CD4-positive, alpha-beta T cell (primary cell): ENCODE measurements at places on chromosomes 16 and 17. TPM values are rescaled to one million over a fixed set of nuclear protein-coding genes. Genes with fewer than 3 reads are reported as not detected.

DNA sequence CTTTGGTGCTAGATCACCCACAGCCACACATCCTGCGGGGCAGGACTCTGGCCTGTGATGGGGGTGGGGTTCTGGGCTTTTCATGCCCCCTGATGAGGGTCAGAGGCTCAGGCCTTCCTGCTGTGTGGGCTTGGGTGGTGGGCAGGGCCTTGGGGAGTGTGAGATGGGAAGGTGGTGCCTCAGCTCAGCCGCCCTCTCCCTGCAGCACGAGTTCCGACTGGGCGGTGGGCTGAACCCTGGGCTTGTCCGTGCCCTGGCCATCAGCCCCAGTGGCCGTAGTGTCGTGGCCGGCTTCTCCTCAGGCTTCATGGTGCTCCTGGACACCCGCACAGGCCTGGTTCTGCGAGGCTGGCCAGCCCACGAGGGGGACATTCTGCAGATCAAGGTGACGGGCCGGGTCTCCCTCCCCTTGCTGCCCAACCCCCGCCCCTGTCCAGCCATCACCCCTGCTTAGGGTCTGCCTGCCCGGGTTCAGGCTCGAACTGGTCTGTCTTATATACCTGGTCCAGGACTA lies 6.8 kb upstream of the SERPINF2 start:
- H3K4me1 ChIP-seq = peaks cover 19% of the 10 kb centered on the region
- H3K36me3 ChIP-seq = peaks cover 56% of the 10 kb centered on the region
- no peak overlapping the region for H3K4me3 ChIP-seq
- no peaks in the 10 kb centered on the region for H3K27me3 ChIP-seq
- DNase-seq = no peak

DNA sequence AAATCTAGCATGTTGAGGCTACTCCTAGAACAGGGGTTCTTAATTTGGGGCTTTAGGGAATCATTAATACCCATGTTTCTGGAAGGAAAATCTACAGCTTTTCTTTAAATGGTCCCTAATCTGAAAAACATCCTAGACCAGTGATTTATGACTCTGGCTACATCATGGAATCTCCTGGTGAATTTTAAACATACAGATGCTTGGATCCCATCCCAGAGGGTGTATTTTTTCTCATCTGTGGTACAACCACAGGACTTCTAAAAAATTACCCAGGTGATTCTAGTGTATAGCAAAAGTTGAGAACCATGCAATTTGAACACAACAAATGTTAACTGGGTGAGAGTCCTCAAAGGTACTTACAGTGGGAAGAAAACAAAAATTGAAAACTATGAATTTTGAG lies 41.5 kb downstream of the KANSL1 start:
- no peak overlapping the region for H3K27ac ChIP-seq
- H3K4me3 ChIP-seq = no peak overlapping the region
- H3K27me3 ChIP-seq = no peaks in the 10 kb centered on the region
- no peak for DNase-seq
- H3K4me1 ChIP-seq = peaks cover 57% of the 10 kb centered on the region
- no peaks in the 10 kb centered on the region for H3K36me3 ChIP-seq

GRCh38 chr16:73172241-73172972 lies 124.5 kb upstream of the ZFHX3 start:
- no peaks in the 10 kb centered on the region for H3K27me3 ChIP-seq
- H3K36me3 ChIP-seq = no peaks in the 10 kb centered on the region
- H3K27ac ChIP-seq = no peak overlapping the region
- DNase-seq = no peak
- H3K4me3 ChIP-seq = no peak overlapping the region

GRCh38 chr17:71681427-71682173 lies 439.2 kb upstream of the SOX9 start:
- no peak overlapping the region for H3K27ac ChIP-seq
- H3K4me3 ChIP-seq = no peak overlapping the region
- H3K4me1 ChIP-seq = no peaks in the 10 kb centered on the region
- no peaks in the 10 kb centered on the region for H3K36me3 ChIP-seq
- no peak for DNase-seq
- H3K27me3 ChIP-seq = no peaks in the 10 kb centered on the region

DNA sequence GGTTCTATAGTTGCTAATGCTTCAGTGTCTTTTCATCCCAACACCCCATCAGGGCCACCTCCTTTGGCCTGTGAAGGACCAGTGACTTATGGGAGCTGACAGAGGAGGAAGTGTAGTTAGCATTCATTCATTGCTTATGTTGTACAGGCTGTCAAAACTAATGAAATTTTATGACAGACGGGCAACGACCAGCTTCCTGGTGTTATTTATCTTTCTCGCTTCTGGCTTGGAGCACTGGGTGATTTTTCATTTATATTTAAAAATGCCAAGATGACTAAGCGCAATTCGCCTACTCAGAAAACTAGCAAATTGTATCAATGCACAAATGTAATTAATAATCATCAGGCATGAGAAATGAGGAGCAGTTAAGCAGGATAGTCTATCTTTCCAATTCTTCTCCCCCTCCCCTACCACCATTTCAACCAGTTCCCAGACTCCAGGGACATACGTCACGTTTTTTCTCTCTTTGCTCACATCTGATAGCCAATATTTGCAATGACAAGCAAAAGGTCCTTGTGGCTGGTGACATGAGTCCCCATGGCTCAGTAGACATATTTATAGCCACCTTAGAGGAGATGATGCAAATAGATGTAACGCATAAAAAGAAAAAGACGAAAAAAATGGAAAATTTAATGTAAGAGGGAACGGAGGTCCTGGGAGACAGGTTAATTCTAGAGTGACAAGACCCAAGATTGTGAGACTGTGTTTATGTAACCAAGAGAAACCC lies 11.2 kb downstream of the CDRT15 start:
- no peak overlapping the region for H3K27ac ChIP-seq
- H3K27me3 ChIP-seq = no peaks in the 10 kb centered on the region
- DNase-seq = no peak
- no peaks in the 10 kb centered on the region for H3K36me3 ChIP-seq
- no peaks in the 10 kb centered on the region for H3K4me1 ChIP-seq

GRCh38 chr16:28845761-28846079 lies 428 bp downstream of the TUFM start:
- H3K27ac ChIP-seq = peak overlapping the region; percentile 85
- H3K36me3 ChIP-seq = peaks cover 33% of the 10 kb centered on the region
- H3K4me1 ChIP-seq = peaks cover 34% of the 10 kb centered on the region
- no peak for DNase-seq
- no peaks in the 10 kb centered on the region for H3K27me3 ChIP-seq

DNA sequence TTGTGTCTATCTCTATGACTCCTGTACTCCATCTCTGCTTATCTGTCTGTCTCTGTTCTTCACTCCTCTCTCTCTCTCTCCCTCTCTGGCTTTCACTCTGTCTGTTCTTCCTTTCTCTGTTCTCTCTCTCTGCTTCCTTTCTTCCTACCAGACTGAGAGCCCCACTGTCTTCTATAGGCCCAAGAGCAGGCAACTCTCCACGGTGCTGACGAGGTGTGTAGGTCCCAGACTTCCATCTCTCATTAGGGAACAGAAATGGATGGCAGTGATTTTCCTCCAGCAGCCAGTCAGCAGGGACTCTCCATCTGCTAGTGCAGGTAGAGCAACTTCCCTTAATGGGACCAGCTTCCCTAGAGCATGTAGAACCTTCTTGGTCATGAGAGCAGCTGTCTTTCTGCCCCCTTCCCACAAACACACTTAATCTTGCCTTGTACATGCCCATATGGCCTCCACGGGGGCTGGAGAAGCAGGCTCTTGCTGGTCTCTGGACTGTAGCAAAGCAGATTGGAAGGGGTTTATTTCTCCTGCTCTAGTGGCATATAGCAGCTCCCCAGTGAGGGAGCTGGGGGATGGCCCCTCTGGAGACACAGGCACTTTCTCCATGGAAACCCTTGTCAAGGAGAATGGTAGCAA lies 47.8 kb upstream of the NLRP1 start:
- no peak overlapping the region for H3K27ac ChIP-seq
- DNase-seq = no peak
- no peaks in the 10 kb centered on the region for H3K4me1 ChIP-seq
- H3K36me3 ChIP-seq = no peaks in the 10 kb centered on the region

GRCh38 chr16:58462089-58462488 lies 37.9 kb upstream of the NDRG4 start:
- H3K36me3 ChIP-seq = no peaks in the 10 kb centered on the region
- no peak overlapping the region for H3K27ac ChIP-seq
- peaks cover 13% of the 10 kb centered on the region for H3K4me1 ChIP-seq
- H3K4me3 ChIP-seq = no peak overlapping the region
- peaks cover 38% of the 10 kb centered on the region for H3K27me3 ChIP-seq

DNA sequence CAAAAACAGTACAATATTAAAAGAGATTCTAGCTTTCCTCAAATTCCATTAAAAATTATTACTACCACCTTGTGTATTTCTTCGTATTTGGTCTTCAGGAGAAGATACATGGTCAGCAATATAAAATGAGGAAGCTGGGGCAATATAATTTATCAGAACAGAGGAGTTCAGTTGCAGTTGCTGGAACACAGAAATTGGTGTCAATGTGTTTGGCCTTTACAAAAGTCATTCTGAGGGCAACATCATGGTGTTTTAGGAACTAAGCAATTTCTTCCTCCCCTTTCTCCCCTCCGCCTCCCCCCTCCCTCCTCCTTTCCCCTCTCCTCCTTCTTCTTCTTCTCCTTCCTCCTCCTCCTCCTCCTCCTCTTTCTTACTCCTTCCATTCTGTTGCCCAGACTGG lies 102.1 kb downstream of the YPEL2 start:
- no peak for DNase-seq
- no peak overlapping the region for H3K4me3 ChIP-seq
- no peaks in the 10 kb centered on the region for H3K36me3 ChIP-seq
- H3K4me1 ChIP-seq = no peaks in the 10 kb centered on the region
- no peaks in the 10 kb centered on the region for H3K27me3 ChIP-seq
- H3K27ac ChIP-seq = no peak overlapping the region

The ZFP1 gene
- total RNA-seq = 6.2 TPM

The C16orf74 gene
- total RNA-seq = 2.9 TPM

The TEKT1 gene
- not detected for total RNA-seq

The PRSS21 gene
- not detected for total RNA-seq

The NOTUM gene
- not detected for total RNA-seq

The FBXW10B gene
- total RNA-seq = not detected

The KREMEN2 gene
- not detected for total RNA-seq
